ENCODE measurements at places on chromosomes 2 and 18.

GRCh38 chr2:95023222-95023597 is 2.3 kb upstream of the MAL start:
- DNase-seq: no peak

GRCh38 chr2:25582077-25582830 is 91.1 kb downstream of the DTNB start:
- DNase-seq: no peak

GRCh38 chr2:136168720-136169119 is 50.8 kb upstream of the CXCR4 start:
- peak; percentile 32 for DNase-seq

GRCh38 chr2:144671695-144672455 is 152.0 kb upstream of the ZEB2 start:
- no peak for DNase-seq

DNA sequence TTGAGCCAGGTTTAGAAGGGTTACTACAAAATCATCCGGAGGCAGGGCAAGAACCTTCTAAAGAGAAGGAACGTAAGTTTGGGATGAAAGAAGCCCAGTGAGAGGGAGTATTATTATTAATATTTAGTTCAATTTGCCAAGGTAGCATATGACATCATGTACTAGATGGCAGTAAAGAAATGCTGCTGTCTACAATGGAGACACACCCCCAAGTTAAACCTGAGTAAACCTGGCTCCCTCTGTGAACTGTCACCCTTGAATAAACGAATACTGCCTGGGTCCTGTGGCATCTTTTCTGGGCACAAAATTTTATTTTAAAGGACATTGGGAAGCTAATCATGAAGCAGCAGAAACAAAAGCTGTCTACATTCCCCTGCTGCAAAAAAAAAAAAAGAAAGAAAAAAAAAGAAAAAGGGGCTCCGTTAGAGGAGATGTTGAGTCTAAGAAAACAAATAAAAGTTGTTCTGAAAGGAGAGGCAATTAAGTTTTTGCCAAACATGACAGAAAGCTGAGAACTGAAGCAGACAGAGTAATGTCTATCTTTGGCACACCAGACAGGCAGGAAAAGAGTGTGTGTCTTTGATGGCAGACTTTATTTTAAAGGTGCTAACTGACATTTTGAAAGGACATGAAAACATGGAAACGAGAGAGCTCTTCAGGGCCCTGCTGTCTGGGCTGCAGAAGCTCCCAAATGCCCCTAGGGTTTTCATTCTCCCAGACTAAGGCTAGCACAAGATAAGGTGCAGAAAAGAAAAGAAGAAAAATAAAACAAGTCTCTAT is 557.7 kb upstream of the CHAC2 start:
- DNase-seq: no peak

DNA sequence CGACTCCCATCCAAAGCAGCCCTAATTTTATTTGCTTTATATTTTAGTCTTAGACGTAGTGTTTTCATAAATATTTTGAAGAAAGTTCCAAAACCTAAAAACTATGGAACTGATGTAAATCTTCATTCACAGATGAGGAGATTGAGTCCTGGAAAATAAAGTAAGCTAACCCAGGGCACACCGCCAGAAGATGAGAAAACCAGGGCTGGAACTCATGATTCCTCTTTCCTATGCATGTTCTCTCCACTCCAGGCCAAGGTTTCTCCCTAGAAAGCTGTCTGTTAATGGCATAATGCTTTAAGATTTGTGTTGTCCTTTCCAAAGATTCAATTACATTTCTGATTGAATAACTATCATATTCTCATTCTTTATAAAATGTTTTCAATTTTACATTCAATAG is 78.4 kb upstream of the ZC3H15 start:
- no peak for DNase-seq

DNA sequence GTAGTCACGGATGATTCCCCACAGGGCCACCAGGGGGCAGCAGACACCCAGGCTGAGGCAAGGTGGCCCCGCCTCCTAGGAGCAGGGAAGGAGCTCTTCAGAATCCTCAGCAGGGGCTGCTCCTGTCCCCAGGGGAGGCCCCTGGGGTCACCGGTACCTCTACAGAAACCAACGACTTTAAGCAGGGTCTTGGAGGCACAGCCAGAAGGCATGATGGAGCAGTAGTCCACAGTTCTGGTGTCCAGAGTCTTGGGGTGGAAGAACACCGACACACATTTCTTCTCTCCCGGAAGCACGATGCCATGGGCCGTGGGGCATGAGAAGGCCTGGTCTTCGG is 11.5 kb downstream of the CFAP65 start:
- DNase-seq: peak; percentile 90

DNA sequence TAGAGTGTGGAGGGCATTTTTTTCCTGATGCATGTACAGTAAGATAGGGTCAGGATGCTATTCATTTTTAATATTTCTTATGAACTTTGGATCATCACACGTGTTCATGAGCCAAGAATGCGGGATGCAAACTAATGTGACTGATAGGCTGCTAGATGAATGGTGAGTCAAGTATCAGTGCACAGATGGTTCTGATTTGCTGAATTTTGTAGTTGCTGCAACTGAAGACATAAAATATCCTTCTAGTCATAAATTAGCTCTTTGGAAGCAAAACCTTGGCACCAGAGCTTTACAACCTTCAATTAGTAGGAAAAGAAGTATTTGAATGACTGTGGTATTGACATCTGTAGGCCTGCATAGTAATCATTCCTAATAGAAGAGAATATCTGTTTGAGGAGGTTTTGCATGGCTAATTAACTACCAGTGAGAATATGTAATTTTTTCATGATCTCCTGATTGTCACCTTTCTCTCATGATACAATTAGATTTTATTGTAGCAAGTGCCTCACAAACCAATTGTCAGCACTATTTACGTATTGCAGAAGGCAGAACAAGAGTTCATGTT is 94.0 kb downstream of the VRK2 start:
- DNase-seq: peak; percentile 16

- DNase-seq: peak; percentile 73
Measured at GRCh38 chr2:204152616-204153015, 216.1 kb downstream of the ICOS start.

- DNase-seq: peak; percentile 65
Measured at GRCh38 chr2:119158563-119159347, at the start of gene C1QL2. Gene C1QL2 (minus strand): TSS chr2:119158751. CDS start chr2:119158269, 482 bp downstream.

DNA sequence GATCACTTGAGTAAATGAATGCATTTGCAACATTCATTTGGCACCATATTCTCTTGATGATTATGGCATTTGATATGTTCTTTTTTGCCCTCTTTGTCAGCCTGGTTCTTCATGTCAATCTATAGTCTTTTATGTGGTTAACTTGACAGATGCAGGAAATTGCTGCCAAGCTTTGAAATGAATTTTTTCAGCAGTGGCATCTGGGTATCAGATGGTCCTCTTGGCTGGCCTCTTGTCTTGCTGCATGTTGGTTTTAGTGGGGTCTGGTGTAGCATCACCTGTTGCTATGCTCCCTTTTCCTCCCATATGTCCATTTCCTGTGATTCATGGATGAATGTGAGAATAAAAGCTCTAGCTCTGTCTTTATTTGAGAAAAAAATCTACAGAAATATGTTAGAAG is 119.9 kb downstream of the DPP4 start:
- DNase-seq: peak; percentile 15

DNA sequence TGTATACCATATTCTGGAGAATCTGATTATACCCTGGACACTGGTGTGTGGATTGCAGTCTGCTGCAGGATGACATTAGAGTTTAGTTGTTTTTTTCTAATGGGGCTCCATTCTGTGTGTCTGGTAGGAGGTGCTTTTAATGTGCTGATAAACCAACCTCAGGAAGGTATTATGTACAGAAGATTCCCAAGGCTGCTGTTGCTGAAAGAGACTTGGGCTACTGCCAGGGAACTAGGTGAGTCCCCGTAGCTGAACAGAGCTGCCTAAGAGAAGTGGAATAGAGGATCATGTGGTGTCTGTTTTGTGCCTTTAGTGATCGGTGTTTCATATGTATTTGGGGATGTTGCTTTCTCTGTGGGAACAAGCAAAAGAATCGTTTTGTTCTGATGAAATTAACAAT is 16.5 kb downstream of the SPATA3 start:
- no peak for DNase-seq

DNA sequence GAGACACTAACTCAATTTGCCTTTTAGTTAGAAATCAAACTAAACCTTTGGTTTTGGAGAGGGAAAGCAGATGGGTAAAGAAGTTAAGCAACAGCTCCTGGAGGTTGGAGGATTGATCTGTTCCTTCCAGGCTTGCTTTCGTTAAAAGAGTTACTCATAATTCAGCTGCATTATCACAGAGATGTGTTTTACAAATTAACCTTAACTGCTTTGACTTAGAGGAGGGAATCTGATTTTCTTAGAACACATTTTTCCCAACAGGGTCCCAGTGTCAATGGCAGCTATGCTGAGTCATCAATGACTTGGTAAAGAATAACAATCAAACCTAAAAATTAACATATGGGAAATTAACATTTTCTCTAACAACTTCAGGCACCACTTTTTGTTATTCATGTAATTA is 113.4 kb downstream of the COPS8 start:
- no peak for DNase-seq

DNA sequence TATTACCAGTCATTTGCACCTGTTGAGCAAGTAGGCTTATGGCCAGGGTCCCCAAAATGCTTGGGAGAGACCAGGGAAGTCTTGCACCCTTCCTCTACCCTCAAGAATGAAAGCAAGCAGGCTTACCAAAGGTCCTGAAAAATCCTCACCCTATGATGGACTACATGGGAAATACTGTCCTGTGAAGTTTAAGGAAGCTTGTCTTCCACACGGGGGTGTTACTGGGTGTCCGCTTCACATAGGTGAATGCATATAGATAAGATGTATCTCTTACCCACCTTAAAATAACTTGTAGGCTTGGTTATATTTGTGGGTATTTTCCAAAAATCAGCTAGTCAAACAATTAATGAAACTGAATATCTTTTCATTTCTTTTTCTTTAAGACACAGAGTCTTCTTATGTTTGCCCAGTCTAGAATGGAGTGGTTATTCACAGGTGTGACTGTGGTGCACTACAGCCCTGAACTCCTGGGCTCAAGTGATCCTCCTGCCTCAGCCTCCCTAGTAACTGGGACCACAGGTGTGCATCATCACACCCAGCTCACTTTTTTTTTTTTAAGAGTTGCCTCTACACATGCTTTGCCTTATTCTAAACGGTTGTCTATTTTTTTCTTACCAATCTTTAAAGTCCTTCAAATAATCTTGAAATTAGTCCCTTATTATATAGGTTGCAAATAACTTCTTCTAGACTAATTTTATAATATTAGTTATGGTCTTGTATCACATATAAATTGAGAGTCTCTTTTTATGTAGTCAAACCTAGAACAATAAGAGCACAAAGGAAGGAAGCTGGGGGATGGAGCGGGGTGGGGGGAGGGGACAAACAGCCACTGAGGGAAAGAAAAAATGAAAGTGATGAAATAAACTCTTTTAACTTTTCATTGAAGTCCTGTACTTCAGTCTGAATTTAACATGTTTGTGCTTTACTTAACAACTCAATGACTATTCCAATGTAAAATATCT is 49.0 kb downstream of the CERKL start:
- no peak for DNase-seq

DNA sequence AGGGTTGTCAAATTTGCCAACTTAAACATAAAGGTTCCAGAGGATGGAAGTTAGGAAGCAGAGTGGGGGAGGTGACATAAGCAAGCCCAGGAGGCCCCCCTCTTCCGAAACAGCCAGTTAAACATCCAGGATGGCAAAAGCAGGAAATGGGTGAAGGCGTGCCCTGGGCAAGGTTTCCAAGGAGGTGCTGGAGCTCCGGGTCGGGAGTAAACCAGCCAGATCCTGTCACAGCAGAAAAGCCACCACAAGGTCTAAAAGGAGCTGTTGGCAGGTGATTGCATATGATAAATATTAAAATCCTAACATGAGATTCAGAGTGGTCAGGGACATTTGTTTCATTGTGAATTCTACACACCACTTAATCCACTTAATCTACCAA is 572.2 kb upstream of the SALL3 start:
- DNase-seq: no peak

DNA sequence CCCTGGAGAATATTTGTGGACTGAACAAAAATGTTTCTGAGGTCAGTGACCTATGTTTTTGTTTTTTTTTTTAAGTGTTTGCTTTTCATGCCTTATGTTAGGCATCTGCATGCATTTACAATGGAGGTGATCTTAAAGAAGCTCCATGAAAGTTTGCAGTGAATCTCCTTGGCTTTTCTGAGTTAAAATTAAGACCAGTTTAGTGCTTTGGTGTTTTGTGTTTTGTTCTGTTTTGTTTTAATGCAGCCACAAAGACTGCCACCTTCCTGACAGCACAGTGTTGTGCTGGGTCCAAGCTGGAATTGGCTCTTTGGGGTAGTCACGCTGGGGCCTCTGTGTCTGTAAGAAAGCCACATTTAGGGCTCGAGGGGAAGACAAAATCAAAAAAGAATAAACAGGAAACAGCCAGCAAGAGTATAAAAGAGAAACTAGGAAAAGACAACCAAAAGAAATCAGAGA is 396.2 kb downstream of the ARHGAP15 start:
- no peak for DNase-seq

DNA sequence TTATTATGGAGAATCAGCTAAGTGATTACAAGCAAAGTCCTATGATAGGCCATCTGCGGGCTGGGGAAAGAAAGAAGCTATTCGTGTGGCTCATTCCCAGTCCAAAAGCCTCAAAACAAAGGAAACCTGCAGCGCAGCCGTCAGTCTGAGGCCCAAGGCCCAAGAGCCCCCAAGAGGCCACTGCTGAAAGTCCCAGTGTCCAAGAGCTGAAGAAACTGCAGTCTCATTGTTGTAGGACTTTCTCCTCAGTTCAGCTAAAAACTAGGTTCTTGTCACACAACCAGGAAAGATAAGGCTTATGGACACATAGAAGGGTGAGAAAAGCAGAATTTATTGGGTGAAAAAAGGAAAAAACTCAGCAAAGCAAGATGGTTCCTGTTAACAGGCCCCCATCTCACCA is 143.2 kb downstream of the RHBDD1 start:
- DNase-seq: no peak

GRCh38 chr18:79485788-79486355 is 90.1 kb downstream of the NFATC1 start:
- peak; percentile 71 for DNase-seq

Measured in eye (tissue), 1 donor.